ENCODE measurements at places on chromosomes 16 and 17.

- no peak for DNase-seq
Measured at GRCh38 chr17:12693640-12694039, 27.9 kb downstream of the MYOCD start.

GRCh38 chr17:44749076-44749979, 9.5 kb upstream of the ADAM11 start:
- DNase-seq = no peak

GRCh38 chr17:31918701-31919128, 17.2 kb upstream of the UTP6 start:
- no peak for DNase-seq

- no peak for DNase-seq
Measured at GRCh38 chr16:55622272-55622671, 33.5 kb upstream of the SLC6A2 start.

- no peak for DNase-seq
Measured at GRCh38 chr17:37312137-37312923, 63.5 kb upstream of the C17orf78 start.

DNA sequence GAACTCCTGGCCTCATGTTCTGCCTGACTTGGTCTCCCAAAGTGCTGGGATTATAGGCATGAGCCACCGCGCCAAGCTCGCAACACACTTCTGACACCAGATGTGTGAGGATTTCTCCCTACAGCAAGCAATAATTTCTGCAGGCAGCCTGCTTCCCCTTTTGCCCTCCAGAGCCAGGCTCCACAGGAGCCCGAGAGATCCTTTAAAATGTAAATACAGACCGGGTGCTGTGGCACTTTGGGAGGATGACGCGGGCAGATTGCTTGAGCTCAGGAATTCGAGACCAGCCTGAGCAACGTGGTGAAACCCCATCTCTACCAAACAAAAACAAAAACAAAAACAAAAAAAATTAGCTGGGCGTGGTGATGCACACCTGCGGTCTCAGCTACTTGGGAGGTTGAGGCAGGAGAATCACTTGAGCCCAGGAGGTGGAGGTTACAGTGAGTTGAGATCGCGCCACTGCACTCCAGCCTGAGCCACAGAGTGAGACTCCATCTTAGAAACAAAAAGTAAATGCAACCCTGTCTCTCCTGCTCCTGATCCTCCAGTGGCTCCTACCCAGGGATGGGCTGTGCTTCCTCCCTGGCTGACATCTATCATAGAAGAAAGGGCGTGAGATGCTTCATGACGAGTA, 14.7 kb downstream of the C16orf96 start:
- DNase-seq = peak; percentile 80

- DNase-seq = no peak
Measured at GRCh38 chr16:72092832-72093447, 480 bp downstream of the TXNL4B start.

- DNase-seq = no peak
Measured at GRCh38 chr17:75975757-75976174, 3.2 kb downstream of the ACOX1 start.

Data from H1 (cell line).